ENCODE measurements at places on chromosomes 3 and 15. TPM values are rescaled to one million over a fixed set of nuclear protein-coding genes. Genes with fewer than 3 reads are reported as not detected.
A peak's percentile ranks its signal among the peaks of the same experiment; 100 is the strongest.

The CLDN18 gene
- not detected for total RNA-seq

DNA sequence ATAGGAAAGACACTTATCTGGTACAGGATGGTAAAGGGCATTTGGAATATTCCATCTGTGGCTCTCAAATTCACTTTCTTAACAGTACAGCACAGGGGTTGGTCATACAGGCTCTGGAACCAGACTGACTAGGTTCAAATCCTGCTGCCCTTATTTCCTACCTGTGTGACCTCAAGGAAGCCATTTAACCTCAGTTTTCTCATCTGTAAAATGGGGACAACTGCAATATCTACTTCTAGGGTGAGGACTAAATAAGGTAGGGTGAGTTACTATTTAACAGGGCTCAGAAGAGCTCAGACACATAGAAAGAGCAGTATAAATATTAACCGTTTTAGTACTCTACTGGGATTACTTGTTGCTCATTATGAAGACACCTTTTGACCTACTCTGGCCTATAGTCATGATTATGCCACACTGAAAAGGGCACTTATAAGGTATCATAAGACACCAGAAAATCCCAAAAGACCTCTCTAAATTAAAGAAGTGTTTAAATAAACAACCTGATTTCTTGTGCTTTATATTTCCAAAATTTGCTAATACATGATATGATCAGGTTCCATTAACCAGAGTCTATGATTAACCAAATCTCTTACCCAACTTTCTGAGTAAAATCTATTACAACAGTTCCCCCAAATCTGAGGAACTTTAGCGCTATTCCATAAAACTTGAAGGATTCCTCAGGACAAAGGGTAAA, 6.5 kb downstream of the RFTN1 start:
- DNase-seq: no peak

DNA sequence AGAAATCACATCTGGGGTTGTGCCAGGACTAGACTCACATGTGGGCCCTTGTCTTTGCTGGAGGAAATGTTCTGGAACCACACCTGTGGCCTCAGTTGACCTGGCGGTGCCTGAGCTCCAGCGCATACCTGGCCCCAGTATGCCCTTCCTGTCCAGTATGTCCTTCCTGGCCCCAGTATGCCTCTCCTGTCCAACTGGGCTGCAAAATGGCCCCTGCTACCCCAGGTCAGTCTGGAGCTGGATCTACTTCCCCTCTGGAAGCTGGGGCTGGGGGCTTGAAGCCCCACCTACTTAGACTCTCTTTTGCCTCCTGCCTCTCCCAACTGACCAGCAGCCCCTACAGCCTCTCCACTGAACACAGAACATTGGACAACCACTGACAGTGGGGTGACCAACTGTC, 15.3 kb downstream of the RASGRF1 start:
- no peak for DNase-seq

- peak; percentile 99 for DNase-seq
Measured at GRCh38 chr15:38129531-38130204, 123.0 kb upstream of the SPRED1 start.

The PXK gene
- total RNA-seq: 14.3 TPM

The C2CD4A gene
- not detected for total RNA-seq

DNA sequence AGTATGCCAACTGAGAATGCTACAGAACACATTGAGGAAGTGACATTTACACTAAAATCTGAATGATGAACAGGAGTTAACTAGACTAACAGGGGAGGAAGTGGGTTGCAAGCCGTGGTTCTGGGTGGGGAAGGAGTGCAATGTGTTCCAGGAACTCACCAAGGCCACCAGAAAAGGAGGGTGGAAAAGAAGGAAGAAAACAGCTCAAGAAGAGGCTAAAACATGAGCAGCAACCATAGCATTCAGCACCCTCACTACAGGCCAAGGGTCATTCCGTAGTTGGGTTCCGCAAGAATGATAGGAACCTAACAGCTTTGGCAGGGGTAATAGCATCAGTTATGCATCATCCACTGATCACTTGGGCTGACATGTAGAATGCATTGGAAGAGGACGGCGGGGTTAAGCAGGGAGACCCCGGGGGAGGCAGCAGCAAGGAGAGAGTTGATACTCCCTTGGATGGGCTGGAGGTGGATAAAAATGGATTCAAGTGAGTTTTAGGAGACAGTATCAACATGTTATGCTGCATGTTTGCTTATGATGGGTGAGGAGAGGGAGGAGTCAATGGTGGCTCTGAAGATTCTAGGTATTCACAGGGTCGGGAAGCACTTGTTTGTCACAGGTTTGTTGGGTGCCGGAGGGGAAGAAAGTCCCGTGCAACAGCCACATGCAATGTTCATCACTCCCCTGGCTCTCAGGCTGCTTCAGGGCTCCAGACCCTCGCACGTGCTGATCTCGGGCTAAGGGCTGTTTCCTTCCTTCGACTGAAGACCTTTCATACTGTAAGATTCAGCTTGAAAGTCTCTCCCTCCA, 53.2 kb downstream of the LIPC start:
- DNase-seq: no peak

- no peak for DNase-seq
Measured at GRCh38 chr15:99436542-99437314, 129.1 kb upstream of the MEF2A start.

DNA sequence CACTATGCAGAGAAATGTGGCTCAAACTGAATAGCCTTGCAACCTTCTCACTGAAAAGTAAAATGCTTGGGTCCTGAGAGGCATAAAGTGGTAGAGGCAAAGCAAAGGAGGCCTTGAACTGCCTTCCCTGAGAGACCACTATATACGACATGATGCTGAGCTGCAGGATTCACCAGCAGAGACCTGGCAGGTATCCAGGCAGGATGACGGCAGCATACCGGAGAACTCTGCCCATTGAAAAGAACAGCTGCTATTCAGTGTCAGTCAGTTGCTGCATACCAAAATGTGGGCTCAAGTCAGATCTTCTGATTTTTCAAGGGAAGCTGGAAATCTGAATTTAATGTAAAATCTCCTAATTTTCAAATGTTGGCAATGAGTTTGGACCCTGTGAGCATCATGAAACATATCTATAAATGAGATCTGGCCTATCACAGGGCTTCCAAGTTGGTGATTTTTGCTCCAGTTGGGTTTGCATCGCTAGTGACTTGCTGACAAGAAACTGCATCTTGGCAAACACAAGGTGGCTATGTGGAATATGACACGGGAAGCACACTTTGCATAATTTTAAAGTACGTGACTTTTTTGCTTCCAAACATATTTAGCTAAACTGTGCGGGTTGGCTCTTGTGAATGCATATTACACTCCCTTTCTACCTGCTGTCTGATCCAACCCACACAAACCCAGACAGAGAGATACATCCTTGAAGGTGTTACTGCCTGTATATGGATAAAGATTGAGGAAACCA, 529.0 kb downstream of the AGBL1 start:
- no peak for DNase-seq

The WDR72 gene
- not detected for total RNA-seq

GRCh38 chr15:99878835-99879234, 145.6 kb upstream of the LYSMD4 start:
- DNase-seq: no peak

GRCh38 chr3:150319900-150320299, 88.2 kb upstream of the TSC22D2 start:
- peak; percentile 96 for DNase-seq

The ERC2 gene
- total RNA-seq: 0.18 TPM

DNA sequence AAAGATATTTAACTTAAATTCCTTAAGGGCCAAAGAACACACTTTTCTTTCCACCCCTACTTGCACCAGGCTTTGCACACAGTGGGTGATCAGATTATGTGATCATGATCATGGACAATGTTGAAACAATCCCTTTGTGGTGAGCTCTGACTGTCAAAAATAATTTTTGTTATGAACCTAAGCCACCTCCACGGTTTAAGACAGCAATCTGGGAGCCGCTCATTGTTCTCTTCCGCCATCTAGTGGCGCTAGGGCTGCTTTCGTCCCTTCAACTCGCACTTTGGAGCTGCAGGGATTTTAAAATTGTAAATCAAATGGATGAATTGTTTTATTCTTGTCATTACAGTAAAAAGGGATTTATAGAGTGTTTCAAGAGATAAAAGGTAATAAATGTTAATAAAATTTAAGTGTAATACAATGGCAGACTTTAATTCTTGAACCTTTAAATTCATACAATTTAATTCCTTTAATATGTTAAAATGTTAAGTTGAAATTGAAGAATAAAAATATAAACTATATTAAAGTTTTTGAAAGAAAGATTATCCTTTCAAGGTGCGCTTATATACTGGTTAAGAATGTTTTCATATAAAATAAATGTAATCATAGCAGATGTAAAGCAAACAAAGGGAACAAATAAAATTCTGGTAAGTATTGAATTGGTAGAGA, 45.3 kb upstream of the ARL6 start:
- DNase-seq: peak; percentile 58

DNA sequence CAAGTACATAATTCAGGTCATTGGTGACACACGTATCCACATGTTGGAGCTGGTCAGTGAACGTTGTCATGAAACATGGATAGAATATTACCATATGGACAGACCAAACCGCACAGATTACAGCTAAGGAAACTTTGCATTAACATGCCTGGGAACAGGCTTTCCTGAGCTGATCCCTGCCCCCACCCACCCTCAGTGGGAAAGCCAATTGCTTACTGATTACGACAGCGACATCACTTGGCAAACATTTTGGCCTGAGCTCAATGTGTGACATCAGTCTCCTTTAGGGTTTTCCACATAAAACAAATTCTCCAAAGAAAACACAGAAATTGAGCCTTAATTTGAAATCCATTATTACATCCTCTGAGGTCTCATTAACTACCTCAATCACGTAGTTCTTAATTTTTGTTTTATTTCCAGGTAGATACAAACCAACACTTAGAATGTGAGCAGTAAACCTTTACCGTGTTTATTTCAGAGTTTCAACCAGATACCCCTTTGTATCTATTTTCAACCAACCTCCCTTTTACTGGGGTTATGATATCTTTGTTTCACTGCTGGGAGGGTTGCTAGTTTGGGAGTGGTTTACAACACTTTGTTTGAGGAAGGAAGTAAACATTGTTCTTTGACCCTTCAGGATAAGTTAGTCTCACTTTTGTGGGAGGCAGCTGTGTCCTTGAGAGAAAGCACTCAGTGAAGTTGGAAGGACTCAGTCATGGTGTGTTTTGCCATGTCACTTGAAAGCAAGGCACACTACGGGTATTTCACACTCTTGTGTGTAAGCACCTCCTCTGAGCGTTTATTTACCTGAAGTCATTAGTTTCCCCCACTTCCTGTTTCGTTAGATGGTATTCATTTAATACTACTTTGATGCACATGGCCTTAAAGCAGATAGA, 103.1 kb downstream of the CMSS1 start:
- DNase-seq: peak; percentile 76

GRCh38 chr3:167287308-167287707, 92.8 kb downstream of the ZBBX start:
- no peak for DNase-seq

- DNase-seq: no peak
Measured at GRCh38 chr3:126952261-126952982, 30.5 kb upstream of the PLXNA1 start.

DNA sequence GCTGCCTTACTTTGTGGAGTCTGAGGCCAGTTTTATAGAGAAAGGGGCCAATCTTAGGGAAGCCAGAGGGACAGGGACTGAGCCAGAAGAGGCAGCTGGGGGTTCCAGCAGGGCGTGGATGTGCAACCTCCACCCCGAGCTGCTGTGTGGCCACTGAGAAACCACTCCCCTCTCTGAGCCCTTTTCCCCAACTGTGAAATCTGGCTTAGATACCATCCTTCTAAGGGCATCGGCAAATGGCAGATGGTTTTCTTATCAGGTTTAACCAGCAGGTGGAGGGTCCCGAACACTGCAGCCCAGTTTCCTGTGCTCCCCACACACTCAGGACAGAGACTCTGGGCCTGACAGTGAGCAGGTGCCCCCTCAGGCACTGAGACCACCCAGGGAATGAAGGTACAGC, 55.8 kb upstream of the SLC6A6 start:
- no peak for DNase-seq

The GOLGA6D gene
- total RNA-seq: not detected

The ISL2 gene
- total RNA-seq: 1.3 TPM

DNA sequence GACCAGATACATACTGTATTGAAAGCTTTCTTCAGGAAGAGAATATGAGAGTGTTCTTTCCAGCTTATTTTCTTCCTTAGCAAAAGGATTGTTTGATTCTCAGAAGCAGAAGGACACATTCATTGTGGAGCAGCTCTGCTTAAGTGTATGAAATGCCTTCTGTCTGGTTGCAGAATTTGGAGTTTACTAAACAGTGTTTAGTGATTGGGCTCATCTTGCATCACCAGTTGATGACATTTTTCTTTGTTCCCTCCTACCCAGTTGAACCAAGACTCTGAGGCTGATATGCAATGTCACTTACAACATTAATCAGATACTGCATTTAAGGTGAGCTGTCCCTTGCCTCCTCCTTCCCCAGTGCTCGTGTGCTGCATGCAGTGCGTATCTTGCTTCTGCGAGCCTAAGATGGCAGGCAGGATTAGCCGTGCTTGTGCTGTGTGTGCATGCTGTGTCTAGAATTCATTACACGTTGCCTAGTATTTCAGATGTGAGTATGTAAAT, 18.4 kb downstream of the ZBTB38 start:
- DNase-seq: peak; percentile 83

The ATP13A5 gene
- total RNA-seq: not detected

- no peak for DNase-seq
Measured at GRCh38 chr3:181363231-181363630, 348.5 kb upstream of the SOX2 start.

- DNase-seq: no peak
Measured at GRCh38 chr3:16865335-16865734, 19.4 kb upstream of the PLCL2 start.

The KLHDC8B gene
- 16.1 TPM for total RNA-seq

The CACNA1D gene
- total RNA-seq: under 0.01 TPM

- DNase-seq: no peak
Measured at GRCh38 chr15:87523516-87523915, 733.0 kb downstream of the NTRK3 start.

DNA sequence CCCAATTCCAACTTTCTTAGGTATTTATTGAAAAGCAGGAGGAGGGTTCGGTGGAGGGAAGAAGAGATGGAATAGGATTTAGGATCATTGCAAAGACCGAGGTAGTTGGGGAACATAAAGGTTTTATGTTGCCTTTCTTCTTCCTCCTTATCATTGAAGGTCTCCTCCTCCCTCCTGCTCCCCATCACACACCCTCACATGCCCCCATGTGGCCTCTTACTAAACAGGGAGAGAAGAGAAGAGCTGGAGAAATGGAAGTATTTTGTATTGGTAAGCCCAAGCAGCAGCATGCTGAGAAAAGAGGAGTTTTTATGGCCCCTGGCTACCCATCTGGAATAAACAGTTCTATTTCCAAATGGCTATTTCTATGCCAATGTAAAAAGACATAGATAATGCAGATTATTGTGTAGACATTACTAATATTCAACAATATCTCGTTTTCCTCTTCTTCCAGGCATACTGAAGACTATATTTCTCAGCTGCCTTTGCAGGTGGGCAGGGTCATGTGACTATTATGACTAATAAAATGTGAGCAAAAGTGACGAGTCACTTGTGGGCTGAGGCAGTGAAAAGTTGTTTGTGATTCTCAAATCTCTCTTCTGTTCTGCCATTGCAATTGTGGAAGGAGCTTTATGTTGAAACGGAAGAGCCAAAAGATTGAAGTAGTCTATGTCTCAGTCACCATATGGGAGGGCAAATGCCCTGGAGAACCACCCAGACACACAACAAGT, 5.2 kb upstream of the GPR176 start:
- peak; percentile 77 for DNase-seq
